ENCODE measurements at places on chromosomes 2 and 18. TPM values are rescaled to one million over a fixed set of nuclear protein-coding genes. Genes with fewer than 3 reads are reported as not detected.
A peak's percentile ranks its signal among the peaks of the same experiment; 100 is the strongest.

Gene REG1A
- not detected for total RNA-seq

Gene RGPD3
- 0.04 TPM for total RNA-seq

Gene LRATD1
- 74.7 TPM for total RNA-seq

Gene HRH4
- 0.28 TPM for total RNA-seq

Gene CDK5R2
- not detected for total RNA-seq

Gene GCG
- not detected for total RNA-seq

Gene HOXD11
- not detected for total RNA-seq

Gene TRABD2A
- total RNA-seq, result 0.24 TPM

DNA sequence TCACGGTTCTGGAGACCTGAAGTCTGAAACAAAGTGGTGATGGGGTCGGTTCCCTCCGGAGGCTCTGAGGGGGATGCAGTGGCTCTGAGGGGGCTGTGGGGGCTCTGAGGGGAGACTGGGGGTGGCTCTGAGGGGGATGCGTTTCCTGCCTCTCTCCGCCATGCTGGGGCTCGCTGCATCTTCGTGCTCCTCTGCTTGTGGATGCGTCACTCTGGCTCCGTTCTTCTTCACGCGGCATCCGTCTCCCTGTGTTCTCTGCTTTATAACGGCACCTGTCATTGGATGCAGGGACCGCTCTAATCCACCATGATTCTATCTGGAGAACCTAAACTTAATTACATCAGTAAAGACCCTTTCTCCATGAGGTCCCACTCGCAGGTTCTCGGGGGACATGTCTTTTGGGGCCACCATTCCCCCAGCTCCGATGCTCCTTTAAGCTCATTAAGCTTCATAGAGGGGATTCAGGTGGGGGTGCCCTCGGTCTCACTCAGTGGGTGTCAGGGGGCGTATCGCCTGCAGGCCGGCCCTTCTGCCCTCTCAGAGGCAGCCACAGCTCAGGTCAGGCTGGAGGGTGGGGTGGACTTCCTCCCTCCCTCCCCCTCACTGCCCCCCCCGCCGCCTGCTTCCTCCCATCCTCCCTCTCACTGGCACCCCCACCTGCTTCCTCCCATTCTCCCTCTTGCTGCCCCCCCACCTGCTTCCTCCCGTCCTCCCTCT lies 18.4 kb downstream of the RTP5 start:
- no peak for ATAC-seq

GRCh38 chr2:214674278-214674677 lies 135.2 kb downstream of the BARD1 start:
- ATAC-seq, result no peak

DNA sequence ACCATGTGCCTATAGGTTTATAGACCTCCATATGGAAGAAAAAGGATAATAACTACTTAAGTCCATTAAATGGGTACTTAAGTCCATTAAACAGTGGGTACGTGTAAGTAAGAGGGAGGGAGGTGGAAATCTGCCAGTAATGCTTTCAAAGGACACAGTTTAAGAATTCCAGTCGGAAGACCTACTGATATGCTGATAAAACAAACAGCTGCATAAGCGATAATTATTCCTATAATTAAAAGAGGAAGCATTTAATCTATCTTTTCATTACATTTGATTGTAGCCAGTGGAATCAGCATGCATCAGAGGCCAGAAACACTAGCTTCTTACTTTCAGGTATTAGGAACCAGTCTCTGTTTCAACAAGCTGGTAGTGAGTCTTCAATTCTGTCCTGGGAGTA lies 96.4 kb upstream of the DDX18 start:
- ATAC-seq, result no peak

DNA sequence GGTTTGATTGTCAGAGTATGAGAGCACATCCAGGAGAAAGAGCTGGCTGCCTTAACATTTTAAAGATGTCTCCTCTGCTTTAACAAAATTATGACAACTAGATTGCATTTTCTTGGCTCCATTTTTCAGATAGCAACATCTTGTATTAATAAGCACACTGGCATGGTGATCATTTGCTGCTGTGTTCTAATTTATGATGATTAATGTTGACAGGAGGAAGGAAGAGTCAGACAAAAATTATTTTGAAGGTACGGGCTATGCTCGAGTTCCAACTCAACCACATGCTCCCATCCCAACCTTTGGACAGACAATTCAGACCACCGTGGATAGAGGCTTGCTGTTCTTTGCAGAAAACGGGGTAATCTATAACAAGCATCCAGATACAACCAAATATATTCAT lies 98.2 kb upstream of the TTC39C start:
- no peak for ATAC-seq

GRCh38 chr2:128781585-128782385 lies 463.1 kb upstream of the HS6ST1 start:
- no peak for ATAC-seq

DNA sequence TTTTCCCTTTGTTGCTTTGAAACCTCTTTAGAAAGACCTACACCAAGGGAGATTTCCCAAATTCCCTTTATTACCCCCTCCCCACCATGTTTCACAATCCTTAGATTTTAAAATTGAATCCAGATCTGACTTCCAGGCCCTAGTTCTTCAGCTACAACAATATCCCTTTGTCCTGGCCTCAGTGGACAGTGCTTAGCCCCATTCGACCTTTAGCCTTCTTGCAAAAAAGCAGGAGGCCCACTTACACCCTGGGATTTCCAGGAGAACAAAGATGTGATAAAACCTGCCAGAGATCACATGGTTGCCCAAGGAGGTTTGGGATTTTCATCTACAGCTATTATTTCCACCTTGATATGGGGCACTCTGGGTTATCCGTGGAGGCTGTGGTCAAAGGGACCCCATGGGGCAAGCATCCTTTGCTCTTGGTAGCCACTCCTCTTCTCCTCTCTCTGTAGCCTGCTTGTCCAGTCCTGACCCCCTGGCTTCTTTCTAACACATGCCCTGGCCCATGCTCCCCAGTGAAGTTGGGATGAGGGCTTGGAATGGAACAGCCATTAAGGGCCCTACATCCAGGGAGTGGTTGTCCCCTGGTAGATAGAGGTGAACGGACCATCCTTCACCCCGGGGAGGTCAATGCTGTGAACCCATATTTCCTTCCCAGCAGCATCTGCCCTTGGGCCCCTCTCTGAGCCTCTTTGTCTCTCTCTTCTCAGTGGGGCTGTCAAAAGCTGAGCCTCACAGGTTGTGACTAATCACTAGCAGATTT lies 267.4 kb downstream of the DYSF start:
- no peak for ATAC-seq

GRCh38 chr2:142596334-142597088 lies 281.0 kb upstream of the KYNU start:
- no peak for ATAC-seq

- ATAC-seq, result no peak
Measured at GRCh38 chr2:58215429-58215828, 25.7 kb downstream of the FANCL start.

DNA sequence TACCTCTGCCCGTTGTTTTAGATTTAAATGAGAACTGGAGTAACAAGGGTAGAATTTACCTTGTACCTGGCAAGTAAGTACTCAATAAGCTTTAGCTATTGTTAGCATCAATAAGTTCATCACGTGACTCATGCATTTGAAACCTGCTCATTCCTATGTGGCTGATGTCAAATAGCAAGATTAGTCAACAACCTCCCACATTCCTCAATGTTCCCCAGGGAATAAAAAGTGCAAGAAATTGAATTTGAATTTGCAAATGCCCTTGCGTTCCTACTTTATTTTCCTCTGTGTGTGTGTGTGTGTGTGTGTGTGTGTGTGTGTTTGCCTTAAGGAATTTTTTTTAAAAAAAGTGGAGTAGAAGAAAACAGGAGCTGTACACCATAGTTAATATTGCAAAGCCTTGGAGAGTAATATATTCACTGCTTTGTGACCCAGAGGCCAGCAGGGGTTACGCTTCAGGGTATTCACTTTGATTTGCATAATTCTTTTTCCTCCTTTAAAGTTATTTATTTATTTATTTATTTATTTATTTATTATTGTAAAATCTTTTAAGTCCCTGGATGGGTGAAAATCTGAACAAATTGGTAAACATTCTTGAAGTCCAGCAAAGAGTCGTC lies 43.9 kb upstream of the DNAH7 start:
- no peak for ATAC-seq

DNA sequence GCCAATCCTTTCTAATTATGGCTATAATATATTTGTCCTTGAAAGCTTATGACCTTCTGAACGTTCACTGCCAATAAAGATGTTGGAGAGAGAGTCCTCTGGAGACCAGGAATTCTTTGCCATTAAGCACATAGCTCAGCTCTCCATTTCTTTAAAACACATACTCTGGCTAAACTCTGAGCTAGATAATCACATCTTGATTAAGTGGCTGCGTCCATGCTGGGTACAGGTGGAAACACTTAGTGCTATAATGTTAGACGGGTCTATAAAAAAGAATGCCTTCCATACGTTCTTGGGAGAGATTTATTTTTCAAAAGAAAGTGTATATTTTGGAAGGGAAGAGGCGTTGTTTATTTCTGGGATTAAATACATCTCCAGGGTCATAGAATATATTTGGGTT lies 314.5 kb downstream of the LPIN1 start:
- no peak for ATAC-seq

- no peak for ATAC-seq
Measured at GRCh38 chr2:128332091-128332634, 13.5 kb upstream of the HS6ST1 start.

DNA sequence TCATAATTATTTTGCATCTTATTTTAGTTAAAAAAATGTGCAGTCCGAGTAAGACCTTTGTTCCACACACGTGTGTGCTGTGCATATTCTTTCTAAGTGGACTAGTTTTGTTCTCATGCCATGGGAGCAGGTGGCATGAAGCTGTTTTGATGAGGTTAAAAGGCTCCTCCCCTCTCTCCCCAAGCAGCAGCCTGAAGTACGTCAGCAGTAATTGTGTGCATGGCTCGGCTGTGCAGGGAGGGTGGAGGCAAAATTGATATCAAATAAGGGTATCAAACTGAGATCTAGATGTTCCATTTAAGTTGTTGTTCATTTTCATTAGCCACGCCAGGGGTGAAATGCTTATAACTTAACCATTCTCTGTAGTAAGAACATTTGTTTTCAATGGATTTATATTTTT lies at the start of gene NYAP2:
Gene NYAP2 (plus strand): TSS at position 207 of the 400 bp plus-strand sequence. CDS start 9,171 bp downstream, outside the sequence.
- no peak for ATAC-seq

DNA sequence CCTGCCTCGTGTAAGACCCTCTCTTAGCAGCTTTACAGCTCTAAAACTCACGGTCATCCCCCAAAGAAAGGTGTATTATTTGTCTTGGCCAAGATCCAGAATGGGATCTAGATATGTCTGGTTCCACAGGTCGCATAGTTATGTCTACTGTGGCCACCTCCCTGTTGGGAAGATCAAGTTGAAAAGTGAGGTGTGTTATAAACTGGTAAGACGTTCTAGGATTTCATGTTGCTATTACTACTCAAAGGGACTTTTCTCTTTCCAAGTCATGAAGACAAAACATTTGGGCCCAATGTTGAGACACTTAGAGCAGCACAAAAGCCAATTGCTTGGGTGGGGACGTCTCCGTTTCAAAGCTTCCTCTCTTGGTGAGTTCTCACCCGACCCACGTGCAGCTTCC lies 766.0 kb downstream of the RNF144A start:
- ATAC-seq, result no peak

DNA sequence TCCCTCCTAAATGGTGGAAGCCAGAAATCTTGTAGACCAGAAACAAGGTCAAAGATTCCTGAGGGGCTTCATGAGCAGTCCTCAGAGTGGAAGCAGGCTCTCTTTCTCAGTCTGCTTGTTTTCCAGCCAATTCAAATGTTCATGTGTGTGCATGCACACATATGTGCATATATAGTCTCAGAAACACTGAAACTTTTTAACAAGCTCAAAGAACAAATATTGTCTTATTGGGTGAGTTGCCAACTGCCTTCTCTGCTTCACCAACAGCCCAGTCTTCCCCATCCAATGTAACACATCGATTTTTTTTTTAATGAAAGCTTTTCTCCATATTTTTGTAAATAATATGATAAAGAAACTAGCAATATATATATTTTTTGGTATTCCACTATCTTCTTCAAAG lies 3.7 kb downstream of the CACNB4 start:
- no peak for ATAC-seq

- peak; percentile 53 for ATAC-seq
Measured at GRCh38 chr2:134718817-134719814, at the start of gene TMEM163. TSS of gene TMEM163 (minus strand) at chr2:134719000.

GRCh38 chr18:61898640-61899101 lies 5.9 kb upstream of the RNF152 start:
- ATAC-seq, result no peak

Measured in esophagus mucosa (tissue), 1 donor.